KBM-7 (cell line): ENCODE measurements at places on chromosomes 5 and 9.

- DNase-seq = no peak
Observed at GRCh38 chr5:113084402-113085083, 107.9 kb downstream of the DCP2 start.

DNA sequence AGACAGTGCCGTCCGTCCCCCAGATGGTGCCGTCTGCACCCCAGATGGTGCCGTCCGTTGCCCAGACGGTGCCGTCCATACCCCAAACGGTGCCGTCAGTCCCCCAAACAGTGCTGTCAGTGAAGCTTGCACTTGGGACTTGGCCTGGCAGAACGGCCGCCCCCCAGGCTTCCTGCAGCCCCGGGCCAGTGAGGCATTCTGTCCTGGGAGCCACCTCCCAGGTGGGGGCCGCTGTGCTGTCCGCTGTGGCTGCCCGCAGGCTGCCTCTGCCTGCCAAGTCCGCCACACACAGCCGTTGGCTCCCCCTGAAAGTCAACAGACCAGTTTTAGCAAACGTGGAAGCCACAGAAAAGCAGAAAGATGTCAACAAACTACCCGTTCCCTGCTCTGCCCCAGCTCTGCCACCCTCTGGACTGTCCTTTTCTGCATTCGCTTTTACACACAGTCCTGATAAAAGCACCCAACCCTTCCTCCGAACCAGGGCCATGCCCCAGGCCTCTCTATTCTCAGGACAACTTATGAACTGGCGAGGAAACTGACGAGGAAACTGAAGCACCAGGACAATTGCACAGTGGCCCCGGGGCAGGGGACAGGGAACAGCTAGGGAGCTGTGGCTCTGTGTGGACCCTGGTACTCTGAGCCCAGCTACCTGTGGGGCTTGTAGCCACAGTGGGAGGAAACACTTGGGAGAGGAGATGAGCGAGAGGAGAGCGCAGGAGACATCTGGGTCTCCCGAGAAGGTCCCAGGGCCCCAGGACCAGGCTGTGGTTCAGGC lies 39.6 kb upstream of the RXRA start:
- DNase-seq = no peak

GRCh38 chr5:531101-531748 lies 7.0 kb upstream of the SLC9A3 start:
- no peak for DNase-seq

GRCh38 chr5:115962565-115963402 lies 509 bp downstream of the LVRN start:
- DNase-seq = no peak

DNA sequence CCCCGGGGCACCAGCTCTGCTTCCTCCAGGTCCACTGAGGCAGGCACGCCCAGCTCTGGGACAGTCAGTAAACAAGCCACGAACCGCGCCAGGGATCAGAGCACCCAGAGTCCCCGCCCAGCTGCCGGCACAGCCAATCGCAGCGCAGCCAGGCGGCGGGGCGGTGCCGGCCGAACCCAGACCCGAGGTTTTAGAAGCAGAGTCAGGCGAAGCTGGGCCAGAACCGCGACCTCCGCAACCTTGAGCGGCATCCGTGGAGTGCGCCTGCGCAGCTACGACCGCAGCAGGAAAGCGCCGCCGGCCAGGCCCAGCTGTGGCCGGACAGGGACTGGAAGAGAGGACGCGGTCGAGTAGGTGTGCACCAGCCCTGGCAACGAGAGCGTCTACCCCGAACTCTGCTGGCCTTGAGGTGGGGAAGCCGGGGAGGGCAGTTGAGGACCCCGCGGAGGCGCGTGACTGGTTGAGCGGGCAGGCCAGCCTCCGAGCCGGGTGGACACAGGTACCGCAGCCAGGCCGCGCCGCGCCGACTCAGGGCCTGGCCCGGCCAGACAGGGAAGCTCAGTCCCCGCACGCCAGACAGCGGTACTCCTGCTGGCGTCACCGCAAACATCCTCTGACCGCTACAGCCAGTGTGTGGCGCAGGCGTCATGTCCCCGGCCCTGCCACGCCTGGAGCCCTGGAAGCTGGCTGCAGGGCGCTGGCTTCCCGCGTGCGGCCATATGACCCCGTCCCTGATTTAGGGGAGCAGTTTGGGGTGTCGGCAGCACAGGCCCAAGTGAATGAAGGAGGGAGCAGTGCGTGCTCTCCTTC lies at the start of gene CTSL:
Gene CTSL, plus strand, starts transcription at position 220 of the 810 bp plus-strand sequence. CDS start 1,485 bp downstream, outside the sequence.
- peak; percentile 62 for DNase-seq

DNA sequence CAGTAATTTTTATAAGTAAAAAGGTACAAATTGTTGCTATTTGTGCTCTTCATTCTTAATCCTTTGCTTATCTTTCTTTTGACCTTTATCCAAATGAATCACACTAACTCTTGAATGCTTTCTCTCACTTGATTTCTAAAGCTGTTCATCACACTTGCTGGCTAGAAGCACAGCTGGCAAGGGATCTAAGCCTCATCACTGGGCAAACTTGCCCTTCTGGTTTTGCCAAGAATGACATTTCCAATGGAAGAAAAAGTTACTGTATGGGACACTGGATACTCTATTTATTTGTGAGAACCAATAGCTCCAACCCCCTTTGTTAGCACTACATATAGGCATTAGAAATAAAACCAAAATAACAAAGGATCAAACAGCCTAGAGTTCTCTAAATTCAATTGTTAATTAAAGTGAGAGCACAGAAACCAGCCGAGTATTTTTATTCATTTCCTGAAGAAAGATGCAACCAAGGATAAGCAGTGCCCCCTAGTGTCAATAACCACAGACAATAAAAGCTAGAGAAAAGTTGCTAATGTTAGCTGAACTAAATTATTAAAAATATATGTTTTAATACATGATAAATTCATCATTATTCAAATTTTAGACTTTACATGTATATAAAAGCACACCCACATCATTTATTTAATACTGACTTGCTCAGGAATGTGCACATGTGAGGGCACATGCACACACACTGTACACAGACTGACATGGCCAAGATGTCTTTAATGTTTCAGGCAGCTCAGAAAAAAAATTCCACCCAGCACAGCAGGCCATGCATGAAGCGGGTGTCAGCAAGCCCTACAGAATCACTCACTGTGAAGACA lies 59.8 kb upstream of the POU5F2 start:
- peak; percentile 68 for DNase-seq

- peak; percentile 26 for DNase-seq
Observed at GRCh38 chr5:160649304-160649703, 202.7 kb downstream of the ATP10B start.

GRCh38 chr5:122415030-122415800 lies 103.2 kb downstream of the SNCAIP start:
- peak; percentile 35 for DNase-seq

- no peak for DNase-seq
Observed at GRCh38 chr9:31304576-31304975, 1079.9 kb upstream of the ACO1 start.

GRCh38 chr5:143893638-143894037 lies 81.7 kb downstream of the HMHB1 start:
- no peak for DNase-seq

GRCh38 chr5:151917904-151918303 lies 6.7 kb downstream of the GLRA1 start:
- DNase-seq = no peak

DNA sequence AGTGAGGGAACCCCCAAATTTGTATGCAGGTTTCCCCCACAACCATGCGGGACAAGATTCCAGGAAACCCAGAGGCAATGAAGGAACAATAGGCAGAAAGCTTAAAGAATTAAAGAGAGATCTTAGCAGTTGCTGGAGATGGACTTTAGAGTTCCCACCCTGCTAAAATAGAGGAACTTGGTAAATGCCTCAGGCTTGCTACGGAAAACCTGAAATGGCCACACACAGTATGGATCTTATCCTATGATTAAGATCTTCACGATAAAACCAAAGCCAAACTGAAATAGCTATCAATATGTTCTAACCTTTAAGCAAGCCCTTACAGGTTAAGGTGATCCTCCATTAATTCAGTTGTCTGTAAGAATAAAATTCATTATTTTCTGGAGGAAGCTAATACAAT lies 148.3 kb downstream of the RANBP17 start:
- no peak for DNase-seq

GRCh38 chr5:91690921-91691320 lies 307.8 kb upstream of the ARRDC3 start:
- no peak for DNase-seq

DNA sequence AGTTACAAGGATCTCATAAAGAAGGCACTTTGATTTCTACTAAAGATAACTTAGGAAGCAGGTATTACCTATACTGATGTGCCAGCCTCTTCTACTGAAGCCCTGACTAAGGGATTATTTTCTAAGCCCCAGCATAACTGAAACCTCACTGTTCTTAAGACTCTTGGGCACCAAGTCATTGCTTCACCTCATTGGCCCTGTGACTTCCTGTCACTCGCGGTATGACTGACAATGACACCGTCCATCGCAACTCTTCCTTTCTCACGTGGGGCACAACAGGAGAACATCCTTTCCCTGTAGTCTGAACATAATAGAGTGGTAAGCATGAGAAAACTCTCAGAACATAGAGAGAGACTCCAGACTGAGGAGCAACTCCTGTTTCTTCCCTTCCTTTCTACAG lies 6.4 kb downstream of the OR2V2 start:
- DNase-seq = no peak
